Dermis microvascular lymphatic vessel endothelial cell (primary cell): ENCODE measurements at places on chromosomes 12 and 14. TPM values are rescaled to one million over a fixed set of nuclear protein-coding genes. Genes with fewer than 3 reads are reported as not detected.

- DNase-seq, result no peak
Observed at GRCh38 chr12:115452751-115453281, 768.8 kb upstream of the TBX3 start.

- DNase-seq, result no peak
Observed at GRCh38 chr12:52073531-52074381, 4.0 kb downstream of the ATG101 start.

- no peak for DNase-seq
Observed at GRCh38 chr12:25590011-25590721, 37.1 kb upstream of the LMNTD1 start.

DNA sequence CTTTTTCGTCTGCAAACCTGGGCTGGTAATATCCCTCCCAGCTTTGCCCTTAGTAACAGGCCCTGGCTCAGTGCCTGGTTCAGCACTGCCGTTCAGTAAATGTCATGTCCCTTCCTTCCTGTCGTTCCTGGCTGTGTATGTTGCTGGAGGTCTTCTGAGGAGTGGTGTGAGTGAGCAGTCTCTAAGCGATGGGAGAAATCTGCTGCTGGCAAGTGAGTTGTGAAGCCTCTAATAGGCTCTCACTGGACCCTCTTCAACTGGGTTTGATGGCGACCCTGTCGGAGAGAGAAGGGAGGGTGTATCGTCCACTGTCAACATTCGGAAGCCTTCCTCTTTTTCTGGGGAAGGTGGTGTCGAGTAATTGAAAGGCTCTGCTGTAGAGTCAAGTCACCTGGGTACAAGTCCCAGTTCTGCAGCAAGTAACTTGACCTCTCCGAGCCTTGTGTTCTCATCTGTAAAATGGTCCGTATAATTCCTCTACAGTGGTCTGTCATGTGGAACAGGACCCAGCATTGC is 62.8 kb downstream of the HRK start:
- peak; percentile 80 for DNase-seq

DNA sequence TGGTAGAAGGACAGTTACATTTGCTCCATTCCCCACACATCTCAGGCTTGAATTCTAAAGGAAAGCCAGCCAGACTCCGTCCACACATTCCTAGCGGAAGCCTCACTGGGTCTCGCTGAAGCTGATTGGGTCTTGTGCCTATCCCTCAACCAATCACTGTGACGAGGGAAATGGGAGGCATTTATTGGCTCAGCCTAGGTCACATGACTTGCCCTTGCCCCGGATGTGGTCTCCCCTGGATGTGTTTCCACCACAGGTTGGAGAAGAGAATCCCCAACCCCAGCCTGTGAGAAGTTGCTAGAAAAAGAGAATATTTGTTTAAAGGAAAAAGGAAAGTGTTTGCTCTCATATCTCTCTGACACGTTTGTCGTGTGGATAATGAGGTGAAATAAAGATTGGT is 93.4 kb downstream of the C12orf75 start:
- DNase-seq, result no peak

DNA sequence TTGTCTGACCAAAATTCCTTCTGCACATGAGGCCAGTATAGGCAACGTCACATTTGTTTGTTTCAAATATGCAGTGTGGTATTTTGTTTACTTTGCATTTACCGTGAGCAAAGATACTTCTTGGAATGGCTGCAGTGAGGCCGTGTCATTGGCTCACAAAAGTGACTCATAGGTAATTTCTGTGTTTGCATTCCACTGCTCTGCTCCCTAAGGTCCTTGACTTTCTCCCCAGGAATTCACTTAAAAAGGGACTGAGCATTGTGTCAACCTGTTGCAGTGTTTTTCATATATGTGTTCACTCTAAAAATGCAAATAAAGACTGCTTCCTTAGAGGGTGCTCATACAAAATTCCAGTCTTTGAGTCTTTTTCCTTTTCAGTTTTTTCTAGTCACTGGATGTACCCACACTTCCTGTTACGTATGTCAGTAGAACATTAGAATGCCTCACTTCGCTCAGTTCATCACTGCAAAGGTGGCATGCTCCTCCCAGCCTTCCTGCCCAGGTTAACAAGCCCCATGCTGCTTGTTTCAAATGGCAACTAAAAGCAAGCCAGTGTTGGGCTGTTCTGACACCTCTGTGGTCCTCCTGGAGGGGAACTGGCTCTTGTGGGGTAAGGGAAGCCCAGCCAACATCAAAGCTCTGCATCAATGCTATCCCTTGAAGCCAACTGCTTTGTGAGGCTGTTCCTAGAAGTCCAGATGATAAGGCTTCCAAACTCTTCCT is 9.1 kb downstream of the C12orf76 start:
- DNase-seq, result peak; percentile 83

DNA sequence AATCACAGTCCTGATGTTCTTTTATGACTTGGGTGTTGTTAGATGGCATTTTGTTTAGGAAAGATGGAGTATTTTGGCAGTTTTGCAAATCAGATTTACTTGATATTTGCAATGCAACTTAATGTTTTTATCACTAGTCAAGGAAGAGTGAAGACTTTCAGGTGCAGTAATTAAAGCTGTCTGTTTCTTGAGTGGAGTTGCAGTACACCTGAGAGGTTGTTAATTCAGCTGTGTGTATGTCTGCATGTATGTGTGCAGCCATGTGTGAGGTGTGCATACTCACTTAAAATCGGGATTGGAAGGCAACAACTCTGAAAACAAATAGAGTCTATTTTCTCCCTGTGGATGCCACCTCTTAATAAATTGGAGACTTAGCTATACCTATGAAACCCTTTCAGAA is 94.5 kb downstream of the RMST start:
- no peak for DNase-seq

DNA sequence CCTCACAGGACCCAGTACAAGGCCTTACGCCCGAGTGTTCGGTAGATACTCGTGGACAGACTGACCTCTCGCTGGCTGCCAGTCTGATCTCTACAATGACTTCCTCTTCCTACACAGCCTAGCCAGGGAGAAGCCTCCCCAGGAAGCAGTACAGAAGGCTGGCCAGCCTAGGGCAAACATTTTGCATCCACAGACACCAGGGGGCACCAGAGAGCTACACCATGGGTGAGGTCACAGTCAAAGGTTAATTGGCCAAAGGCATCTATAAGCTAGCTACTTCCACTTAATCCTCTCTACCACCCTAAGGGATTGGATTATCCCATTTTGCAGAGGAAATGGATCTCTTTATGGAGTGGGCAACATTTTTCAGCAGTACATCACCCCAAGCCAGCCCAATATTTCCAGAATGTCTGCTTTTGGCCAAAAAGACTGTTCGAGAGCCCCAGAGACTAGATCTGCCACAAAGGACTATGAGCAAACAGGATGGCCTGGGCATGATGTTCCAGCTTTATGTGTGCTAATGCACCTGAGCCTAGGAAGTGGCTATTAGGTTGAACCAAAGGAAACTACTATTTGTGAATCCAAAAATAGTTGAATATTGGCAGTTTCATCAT is 14.6 kb upstream of the PNMA1 start:
- DNase-seq, result peak; percentile 86

- peak; percentile 9 for DNase-seq
Observed at GRCh38 chr12:22018860-22019259, 27.2 kb upstream of the CMAS start.

GRCh38 chr14:36845356-36846012 is 183.8 kb downstream of the PAX9 start:
- no peak for DNase-seq

GRCh38 chr12:109524466-109525278 is 47.2 kb downstream of the UBE3B start:
- no peak for DNase-seq

DNA sequence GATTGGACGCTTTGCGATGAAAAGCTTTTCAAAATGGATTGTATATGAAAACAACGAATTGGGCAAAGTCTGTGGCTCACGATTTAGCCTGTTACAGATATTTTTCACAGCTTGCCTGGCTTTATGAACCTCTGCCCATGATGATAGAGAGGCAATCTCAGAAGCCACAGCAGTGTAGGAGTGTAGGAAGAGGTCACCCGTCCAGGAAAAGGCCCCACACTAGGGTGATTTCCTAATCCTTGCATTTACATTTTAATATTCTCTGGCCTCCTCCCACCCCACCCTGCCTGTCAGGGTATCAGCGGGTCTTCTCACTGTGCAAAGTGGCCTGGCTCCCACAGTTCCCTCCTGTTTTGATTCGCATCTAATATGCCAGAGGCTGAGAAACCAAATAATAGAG is 81.8 kb upstream of the FOXN3 start:
- no peak for DNase-seq

The DEGS2 gene
- total RNA-seq, result 0.13 and 0.26 TPM in 2 replicates

The ACTR10 gene
- total RNA-seq, result 24.9 and 27.7 TPM in 2 replicates

The PTPRO gene
- under 0.01 TPM in 1 of 2 replicates, not detected in the other for total RNA-seq

The KRT85 gene
- total RNA-seq, result not detected in 2 replicates
